Suppressor macrophage treated with lipopolysaccharide for 1 hour (primary cell): ENCODE measurements at places on chromosomes 7 and 10.
A peak's percentile ranks its signal among the peaks of the same experiment; 100 is the strongest.

GRCh38 chr7:128939861-128940410 lies 2.2 kb downstream of the IRF5 start:
- peak; percentile 61 for DNase-seq

GRCh38 chr7:5284304-5285281 lies 1.9 kb downstream of the SLC29A4 start:
- peak; percentile 24 for DNase-seq

DNA sequence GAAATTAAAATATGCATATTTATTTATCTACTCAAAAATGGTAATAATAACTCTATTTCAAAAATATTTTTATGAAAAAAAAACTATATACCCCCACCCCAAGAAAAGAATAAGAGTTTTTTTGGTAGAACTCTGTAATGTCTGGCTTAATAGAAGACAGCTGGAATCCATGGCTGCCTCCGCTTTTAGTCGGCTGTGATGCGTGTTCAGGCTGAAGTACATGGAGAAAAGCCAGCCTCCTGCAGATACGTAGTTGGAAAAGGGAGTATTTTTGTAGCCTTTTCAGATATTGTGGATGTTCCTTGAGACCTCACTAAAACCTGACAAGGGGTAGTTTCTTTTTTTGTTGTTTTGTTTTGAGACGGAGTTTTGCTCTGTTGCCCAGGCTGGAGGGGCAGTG lies 10.0 kb downstream of the FOXK1 start:
- DNase-seq = no peak

- no peak for DNase-seq
Observed at GRCh38 chr10:61791216-61791615, 110.3 kb upstream of the ARID5B start.

- no peak for DNase-seq
Observed at GRCh38 chr7:74266191-74266963, 12.2 kb upstream of the RFC2 start.

- no peak for DNase-seq
Observed at GRCh38 chr7:128117691-128118090, 86.5 kb upstream of the LRRC4 start.

DNA sequence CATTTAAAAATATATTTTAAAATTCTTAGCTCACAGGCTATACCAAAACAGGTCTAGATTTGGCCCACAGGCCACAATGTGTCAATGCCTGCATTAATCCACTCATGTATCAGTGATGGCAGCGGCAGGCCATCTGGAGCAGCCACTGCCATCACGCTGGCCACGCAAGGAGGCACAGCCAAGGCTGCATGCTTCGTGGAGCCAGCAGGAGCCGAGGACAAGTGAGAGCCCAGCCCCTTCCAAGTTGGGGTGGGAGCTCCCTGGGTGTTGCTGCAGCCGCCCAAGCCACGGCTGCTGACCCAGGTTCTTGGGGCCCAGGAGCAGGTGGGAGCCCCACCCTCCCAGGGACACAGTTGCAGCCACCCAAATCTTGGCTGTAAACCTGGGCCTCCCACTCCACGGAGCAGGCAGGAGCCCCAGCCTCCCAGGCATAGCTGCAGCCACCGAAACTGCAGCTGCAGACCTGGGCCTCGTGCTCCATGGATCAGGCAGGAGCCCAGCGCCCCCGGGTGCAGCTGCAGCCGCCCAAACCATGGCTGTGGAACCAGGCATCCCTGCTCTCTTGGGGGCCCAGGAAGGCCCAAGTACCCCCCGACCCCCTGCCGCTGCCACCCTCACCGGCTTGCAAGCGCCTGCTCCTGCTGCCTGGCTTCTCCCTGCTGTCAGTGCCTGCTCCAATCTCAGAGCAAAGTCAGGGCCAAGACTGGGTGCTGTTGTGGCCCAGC lies 87.3 kb upstream of the CACUL1 start:
- no peak for DNase-seq

DNA sequence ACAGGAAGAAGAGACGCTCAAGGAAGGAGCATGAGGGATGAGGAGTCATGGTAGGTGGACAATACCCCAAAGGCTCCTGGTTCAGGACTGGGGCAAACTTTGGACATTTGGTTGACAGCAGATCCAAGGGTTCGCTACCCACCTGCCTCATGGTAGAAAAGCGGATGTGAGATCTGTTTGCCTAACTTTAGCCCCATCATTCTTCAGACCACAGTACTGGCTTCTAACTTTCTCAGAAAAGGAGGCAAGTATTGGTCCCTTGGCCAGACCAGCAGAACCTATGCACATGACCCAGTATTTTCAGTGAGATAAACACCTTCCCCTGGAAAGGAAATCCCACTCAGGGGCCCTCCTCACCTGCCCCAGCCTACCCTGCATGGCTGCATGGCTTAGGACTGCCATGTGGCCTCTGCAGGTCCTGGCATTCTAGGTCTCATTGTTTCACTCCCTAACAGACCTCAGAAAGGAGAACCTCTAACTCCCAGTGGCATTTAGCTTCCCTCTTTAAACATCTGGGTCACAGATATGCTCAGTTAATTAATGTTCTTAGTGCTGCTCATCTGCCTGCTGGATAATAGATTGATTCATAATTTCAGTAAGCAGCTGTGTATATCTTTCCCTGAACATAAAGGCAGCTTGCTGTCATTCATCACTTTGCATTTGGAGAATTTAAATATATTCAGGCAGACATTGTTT lies 574.1 kb downstream of the GALNT17 start:
- no peak for DNase-seq

GRCh38 chr10:114406455-114406854 lies 2.2 kb upstream of the AFAP1L2 start:
- DNase-seq = no peak

DNA sequence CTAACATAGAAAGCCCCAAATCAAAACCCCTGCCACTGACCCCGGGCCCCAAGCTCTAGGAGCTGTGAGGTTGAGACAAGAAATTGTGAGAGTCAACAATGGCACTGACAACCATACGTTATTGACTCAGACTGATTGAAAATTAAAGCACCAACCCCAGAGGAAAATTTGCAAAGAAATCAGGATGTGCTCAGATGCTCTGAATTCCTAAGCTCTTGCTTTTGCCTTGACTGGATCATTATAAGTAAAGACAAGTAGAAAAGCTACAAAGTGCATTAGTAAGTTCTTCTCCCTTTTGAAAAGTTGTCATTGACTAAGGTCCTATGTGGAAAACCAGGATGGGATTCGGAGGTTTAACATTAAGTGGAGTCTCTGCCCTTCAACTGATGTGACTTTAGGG lies 130.2 kb downstream of the SAMD9 start:
- DNase-seq = no peak

DNA sequence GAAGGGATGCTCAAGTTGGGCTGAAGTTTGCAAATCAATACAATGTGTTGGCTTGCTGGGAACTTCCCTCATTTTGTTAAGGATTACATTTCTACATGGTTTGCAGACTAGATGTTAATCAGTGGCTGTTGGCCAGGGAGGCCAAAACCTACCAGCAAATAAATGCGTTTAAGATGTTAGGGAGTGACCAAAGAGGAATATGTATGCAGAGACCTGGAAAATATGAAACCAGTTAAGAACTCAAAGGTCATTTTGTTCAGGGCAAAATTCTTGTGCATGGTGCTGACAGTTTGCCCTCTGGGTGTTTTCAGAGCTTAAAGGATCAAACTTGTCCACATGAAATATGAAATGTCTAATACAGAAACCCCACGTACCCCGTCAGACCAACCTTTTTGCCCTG lies 30.3 kb downstream of the GATA3 start:
- no peak for DNase-seq

- no peak for DNase-seq
Observed at GRCh38 chr10:123491364-123491763, 174.8 kb upstream of the GPR26 start.

DNA sequence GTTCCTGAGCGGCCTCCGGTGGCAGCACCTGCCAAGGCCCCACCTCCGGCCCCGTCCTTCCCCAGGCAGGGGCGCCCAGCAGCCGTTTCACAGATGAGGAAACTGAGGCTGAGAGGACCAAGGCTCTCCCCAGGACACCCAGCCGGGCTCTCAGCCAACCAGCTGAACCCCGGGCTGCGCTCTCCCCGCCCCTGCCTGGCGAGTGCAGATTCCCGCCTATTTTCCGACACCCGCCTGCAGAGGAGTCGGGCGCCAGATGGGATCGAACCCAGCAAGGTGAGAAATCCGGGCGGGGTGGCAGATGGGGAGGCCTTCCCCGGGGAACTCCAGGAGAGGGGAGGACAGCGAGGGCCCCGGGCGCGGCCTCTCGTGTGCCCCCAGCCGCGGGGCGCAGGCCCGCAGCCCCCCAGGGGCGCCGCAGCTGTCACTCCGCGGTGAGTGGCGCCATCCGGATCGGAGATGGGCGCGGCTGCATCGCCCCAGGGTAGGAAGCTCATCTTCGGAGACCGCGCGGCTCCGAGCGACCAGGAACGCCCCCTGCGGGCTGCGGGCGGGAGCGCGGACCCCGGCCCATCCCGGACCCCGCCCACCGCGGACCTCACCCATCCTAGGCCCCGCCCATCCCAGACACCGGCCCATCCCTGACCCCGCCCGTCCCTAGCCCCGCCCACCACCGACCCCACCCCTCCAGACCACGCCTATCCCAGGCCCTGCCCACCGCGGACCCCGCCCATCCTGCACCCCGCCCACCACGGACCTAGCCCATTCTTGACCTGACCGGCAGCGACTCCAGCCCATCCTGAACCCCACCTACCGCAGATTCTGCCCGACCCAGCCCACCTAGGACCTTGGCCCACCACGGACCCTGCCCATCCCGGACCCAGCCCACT lies 90.3 kb downstream of the MICALL2 start:
- peak; percentile 11 for DNase-seq

GRCh38 chr10:91164520-91165065 lies 55.9 kb upstream of the PCGF5 start:
- DNase-seq = no peak

DNA sequence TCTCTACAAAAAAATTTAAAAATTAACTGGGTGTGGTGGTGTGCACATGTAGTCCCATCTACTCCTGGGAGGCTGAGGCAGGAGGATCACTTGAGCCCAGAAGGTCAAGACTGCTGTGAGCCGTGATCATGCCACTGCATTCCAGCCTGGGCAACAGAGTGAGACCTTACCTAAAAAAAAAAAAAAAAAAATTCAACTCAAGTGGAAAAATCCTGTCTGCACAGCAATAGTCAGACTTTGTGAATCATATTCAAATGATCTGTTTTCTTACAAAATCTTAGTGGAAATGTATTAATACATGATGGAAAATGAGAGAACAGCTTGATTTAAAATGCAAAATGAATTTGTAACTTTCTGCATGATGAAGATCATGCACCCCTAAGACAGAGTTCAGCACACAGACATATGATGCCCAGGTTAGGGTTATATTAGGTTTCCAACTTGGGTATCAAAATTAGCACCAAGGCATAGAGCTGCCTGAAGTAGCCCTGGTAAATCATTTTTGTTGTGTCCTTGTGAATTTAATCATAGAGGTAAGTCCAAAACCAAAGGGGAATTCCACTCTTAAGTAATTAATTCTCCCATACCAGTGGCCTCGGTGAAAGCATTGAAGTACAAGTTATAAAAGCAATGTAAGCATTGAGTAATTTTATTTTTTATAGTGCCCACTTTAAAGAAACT lies 93.8 kb downstream of the ADD3 start:
- DNase-seq = peak; percentile 39

GRCh38 chr7:9937944-9938631 lies 1035.6 kb upstream of the PHF14 start:
- no peak for DNase-seq

DNA sequence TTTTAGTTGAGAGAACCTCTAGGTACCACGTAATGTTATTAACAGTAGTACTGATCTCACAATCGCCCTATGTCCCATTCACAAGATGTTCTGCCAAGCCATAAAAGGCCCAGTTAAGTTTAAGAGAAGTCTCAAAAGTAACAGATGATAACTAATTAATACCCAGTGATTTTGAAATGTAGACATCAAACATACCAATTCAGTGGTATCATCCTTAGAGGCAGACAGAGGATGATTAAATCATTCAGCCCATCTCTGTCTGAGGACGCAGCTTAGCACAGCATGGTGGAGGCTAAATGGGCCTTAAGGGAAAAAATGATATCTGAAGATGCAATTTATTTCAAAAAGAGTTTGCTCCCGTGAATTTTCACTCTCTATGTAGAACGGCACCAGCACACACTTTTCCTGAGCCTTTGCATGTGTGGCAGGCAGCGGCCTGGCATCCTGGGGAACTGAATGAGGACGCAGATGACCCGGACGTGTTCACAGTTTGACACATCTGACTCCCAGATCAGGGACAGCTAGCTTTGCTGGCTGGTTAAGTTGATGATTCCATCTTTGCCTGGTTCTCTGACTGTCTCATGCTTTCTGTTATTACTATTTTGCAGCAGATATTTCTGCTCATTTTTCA lies 13.4 kb downstream of the EGFR start:
- no peak for DNase-seq

- no peak for DNase-seq
Observed at GRCh38 chr10:107433605-107434004, 269.1 kb upstream of the SORCS1 start.

DNA sequence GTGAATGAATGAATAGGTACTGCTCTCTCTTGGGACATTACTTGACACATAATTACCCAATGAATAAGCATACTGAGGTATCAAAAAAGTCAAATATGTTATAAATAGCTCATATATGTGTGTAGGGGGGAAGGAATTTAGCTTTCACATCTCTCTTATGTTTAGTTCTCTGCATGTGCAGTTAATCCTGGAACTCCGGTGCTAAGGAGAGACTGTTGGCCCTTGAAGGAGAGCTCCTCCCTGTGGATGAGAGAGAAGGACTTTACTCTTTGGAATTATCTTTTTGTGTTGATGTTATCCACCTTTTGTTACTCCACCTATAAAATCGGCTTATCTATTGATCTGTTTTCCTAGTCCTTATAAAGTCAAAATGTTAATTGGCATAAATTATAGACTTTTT lies 1.2 kb downstream of the CFTR start:
- DNase-seq = no peak

DNA sequence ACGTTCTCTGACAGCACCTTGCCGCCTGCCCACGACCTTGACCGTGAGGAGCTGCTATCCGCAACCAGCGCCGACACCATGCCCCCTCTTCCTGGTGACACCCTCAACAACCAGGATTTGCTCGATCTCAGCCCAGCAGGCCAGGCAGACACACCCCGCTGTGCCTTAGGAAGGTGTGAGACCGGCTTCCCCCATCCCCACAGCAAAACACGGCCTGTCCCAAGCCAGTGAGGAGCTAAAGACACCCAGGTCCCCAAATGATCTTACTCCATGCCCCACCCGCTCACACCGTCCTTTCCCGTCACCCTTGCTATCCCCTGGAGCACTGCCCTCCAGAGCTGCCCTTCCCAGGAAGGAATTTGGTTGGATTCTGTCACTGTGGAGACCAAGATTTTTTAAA lies 21.3 kb upstream of the TTYH3 start:
- no peak for DNase-seq

DNA sequence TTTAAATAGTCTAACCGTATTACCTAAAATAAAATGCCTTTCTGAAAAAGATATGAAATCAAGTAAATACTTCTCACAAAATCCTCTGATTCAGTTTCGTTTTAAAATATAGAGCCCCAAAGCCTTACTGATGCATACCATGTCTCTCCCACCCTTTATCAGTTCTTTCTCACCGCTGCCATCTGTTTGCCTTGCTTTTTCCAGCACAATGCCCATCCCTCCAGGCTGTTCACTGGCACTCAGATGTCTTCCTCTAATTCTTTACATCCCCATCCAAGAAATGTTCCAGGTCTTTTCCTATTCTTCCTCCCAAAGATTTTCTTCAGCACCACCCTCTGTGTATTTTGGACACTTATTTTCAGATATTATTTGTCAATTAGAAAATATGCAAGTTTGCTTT lies 116.5 kb upstream of the LRRN3 start:
- no peak for DNase-seq
